Stimulated activated CD8-positive, alpha-beta memory T cell treated with anti-CD3 and anti-CD28 coated beads, Interleukin-7, amount 100 ng/mL, for 1 hour (primary cell): ENCODE measurements at places on chromosomes 1 and 21.

GRCh38 chr1:113247782-113248181, 142.5 kb upstream of the MAGI3 start:
- no peak for DNase-seq

DNA sequence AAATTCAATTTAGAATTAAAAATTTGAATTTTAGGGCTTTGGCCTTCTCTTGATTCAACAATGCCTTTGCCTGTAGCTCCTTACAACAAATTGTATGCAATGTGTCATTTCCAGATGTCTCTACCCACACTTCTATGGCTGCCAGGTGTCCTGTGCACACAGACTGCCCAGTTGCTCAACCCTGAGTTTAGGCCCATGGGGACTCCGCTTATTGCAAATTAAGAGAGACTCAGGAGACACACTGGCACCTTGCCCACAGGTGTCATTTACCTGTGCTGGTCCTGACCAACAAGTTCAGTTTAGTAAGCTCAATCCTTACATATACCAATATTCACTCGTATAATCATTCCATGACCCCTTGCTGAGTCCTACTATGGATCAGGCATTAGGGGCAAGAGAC, 236.1 kb downstream of the OMA1 start:
- no peak for DNase-seq

GRCh38 chr1:236128646-236129178, 13.6 kb upstream of the GPR137B start:
- DNase-seq: no peak

DNA sequence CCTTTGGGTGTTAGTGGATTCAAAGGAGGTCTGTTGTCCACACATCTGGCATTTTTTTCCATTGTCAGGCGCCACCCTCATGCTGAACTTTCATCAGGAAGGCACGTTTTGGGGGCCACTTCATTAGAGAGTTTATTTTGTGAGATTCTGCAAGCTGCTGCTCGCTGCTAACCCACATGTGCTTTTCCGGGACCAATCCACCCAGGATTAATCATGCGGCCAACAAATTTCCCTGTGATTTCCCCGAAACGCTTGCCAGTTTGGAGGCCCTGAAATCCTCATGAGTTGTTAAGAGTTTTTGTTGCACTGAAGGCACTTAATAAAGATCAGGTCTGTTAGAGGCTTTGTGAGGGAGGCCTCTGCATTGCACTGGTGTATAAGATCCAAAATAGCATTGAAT, 2.4 kb downstream of the PDPN start:
- DNase-seq: no peak

DNA sequence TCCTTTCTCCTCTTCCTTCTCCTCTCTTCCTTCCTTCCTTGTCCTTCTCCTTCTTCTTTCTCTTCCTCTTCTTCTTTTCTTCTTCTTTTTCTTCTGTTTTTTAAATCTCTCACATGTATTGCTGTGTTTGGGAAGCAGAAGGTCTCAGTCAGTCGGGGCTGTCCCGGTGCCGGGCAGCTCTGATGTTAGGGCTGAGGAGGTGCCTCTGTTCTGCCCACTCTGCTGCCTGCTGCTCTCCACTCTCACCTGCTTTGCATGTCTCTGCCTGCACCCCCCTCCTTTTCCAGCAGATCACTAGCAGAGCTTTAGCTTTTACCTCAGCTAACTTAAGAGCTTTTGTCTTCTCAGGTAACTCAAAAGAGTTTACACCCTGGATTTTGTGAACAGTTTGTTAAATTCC, 276.6 kb downstream of the CHRM3 start:
- DNase-seq: no peak

DNA sequence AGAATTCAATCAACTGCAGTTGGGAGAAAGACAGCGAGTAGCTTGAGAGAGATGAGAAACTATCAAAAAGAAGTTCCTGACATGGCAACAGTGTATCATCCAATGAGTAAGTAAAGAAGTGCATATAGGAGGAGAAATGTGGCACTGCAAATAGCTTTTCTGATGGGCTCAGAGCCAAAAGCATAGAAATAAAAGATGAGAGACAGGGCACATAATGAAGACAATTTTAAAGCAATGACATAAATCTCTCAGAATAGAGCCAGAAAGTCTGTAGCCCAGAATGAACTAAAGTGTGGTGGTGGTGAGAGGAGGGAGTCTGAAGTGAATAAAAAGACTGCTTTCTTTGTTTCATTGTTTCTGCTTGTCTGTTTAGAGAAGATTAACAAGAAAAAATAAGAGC, 34.3 kb downstream of the TNFSF18 start:
- no peak for DNase-seq

- no peak for DNase-seq
Observed at GRCh38 chr1:6730880-6731279, 29.3 kb upstream of the DNAJC11 start.

GRCh38 chr1:6103111-6103853, 57.6 kb downstream of the KCNAB2 start:
- no peak for DNase-seq

GRCh38 chr1:65009724-65010420, 43.5 kb upstream of the JAK1 start:
- no peak for DNase-seq

DNA sequence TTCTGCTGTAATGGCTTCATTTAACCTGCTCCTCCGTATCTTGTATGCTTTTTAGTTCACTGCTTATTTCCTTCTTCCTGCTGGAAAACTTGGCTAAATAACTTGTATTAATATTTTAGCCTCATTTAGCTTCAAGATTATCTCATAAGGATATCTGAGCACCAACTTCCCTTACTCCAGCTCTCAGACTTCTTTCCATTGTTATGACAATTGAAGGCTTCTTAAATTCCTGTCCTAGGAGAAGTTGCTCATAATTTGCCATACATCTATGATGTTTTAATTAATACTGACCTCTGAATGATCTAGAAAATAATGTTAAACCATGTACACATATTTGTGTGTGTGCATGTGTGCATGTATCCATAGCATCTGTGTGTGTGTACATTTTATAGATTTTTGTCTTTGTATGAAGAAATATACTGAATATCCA, 1524.4 kb upstream of the TPTE start:
- no peak for DNase-seq

DNA sequence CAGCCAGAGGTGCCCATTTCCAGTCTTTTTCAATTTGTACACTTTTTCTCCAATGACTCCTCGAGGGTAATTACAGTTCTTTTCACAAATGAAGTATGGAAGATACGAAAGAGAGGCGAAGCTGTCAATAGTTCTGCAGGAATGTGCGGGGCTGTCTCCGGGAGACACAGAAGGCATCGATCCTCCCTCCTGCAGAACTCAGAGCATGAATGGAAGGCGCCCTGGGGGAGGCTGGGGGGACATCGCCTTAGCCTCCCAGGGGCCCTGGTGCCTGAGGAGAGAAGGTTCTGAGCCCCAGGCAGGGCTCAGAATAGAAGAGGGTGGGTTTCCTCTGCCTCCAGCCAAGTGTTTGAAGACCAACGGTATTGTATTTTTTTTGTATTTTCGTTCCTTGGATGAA, 49.7 kb upstream of the GRIK3 start:
- no peak for DNase-seq

DNA sequence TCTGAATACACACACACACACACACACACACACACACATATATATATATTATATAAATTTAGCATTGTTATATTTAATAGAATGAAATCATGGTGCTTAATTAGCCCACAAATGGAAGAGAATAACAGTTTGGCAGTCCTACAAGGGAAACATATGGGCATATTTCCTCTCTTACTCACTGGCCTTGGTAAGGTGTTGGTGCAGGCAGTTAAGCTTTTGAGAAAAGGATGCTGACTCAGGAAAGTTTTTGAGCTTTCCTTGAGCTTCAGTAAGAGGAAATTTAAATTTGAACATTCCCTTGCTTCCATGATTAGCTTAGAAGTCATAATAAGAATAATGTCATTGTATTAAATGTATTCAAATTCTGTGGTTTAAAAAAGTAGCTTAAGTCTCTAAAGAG, 37.0 kb upstream of the B3GALT5 start:
- no peak for DNase-seq

- no peak for DNase-seq
Observed at GRCh38 chr21:15487196-15487550, 242.6 kb upstream of the USP25 start.

DNA sequence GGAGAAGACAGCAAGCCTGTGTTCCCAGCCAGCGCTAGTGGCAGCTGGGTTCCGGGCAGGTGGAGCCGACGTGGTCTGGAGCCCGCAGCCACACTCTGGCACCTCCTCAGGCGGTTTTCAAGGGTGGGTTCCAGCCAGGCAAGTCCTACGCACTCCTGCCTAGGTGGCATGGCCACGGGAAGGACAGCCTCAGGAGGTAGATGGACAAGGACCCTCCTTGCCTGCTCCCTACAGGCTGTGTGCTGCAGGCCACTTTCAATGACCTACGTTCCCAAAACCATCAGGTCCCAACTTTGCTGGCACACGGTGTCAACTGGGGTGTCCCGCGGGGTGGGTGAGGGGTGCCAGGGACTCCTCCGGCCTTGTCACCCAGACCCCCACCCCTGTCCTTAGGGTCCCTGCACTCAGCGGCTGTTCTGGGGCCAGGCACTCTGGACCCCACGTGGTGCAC, 6.7 kb upstream of the PTGER3 start:
- DNase-seq: no peak

- no peak for DNase-seq
Observed at GRCh38 chr1:48916130-48917069, 139.7 kb upstream of the BEND5 start.

- no peak for DNase-seq
Observed at GRCh38 chr1:61659061-61659460, 65.9 kb downstream of the TM2D1 start.

- no peak for DNase-seq
Observed at GRCh38 chr1:75615613-75616435, 4.9 kb upstream of the SLC44A5 start.

DNA sequence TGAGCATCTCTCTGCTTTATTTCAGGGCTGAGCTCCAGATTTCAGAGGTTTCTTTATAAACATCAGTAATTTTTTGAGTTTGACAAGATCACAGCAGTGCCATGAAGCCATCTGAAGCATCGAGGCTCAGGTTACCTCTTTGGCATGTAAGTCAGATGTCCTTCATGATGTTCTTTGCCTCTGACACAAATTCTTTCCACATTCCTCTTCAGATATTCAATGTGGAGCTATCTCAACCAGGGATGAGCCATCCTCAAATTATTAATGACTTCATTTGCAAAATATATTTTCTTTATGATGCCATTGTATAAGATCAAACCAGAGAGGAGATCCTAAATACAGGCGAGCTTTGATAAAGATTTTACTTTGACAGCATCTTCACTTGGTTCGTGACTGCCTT, 256.7 kb downstream of the COL11A1 start:
- no peak for DNase-seq

GRCh38 chr1:162365284-162366020, 11.2 kb downstream of the SPATA46 start:
- DNase-seq: no peak

- no peak for DNase-seq
Observed at GRCh38 chr1:10108134-10108663, 75.4 kb downstream of the UBE4B start.

GRCh38 chr1:225847610-225848009, 34.6 kb downstream of the TMEM63A start:
- DNase-seq: no peak

GRCh38 chr1:24336075-24336474, 16.9 kb downstream of the GRHL3 start:
- DNase-seq: no peak

GRCh38 chr1:192441492-192441891, 124.7 kb downstream of the RGS21 start:
- DNase-seq: no peak

- no peak for DNase-seq
Observed at GRCh38 chr1:107151295-107151694, 10.5 kb downstream of the NTNG1 start.

DNA sequence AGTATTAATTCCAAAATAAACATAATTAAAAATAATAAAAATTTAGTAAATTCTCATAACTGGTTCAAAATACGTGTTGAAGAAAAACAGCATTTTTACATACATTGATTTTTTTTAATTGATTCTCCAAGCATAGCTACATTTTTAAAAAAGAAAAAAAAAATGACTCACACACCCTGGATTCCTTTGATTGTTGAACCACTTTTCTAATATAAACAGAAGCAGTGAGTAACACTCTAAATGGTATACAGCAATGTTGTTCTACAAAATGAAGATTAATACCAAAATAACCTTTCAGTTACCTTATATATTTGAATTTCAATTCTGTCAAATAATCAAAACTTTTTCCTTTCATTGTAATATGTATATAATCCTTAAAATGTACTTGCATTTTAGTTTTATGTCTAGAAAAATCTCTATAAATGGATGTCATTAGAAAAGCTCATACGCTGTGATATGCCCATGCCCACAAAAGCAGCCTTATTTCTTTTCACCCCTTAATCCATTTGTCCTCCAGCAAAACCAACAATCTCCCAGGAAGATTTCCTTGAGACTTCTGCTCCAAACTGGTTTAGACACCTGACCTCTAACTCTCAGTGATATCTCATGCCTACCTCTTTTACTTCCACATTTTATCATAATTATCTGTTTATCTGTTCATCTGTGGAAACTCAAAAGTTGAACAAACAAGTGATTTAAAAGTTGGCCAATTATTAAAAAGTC, 246.4 kb upstream of the NR5A2 start:
- DNase-seq: no peak

GRCh38 chr1:225424562-225425200, 3.2 kb downstream of the LBR start:
- no peak for DNase-seq

- DNase-seq: no peak
Observed at GRCh38 chr1:17919525-17920439, 164.6 kb downstream of the ACTL8 start.

DNA sequence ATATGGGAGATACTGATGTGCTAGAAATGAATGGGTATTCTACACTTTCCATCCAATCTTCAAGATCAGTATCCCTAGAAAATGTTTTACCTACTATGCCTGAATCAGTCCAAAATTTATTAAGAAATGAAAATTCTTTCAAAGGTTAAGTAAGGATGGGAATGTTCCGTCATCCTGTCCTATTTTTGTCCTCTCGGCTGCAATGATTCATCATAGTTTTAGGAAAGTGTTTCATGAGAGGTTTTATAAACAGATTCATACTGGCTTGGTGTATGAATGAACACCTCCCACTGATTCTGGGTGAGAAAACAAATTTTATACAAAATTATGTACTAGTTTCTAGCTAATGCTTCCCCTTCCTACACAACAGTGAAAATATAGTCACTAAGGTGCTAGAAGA, 504.6 kb upstream of the NR5A2 start:
- DNase-seq: no peak

DNA sequence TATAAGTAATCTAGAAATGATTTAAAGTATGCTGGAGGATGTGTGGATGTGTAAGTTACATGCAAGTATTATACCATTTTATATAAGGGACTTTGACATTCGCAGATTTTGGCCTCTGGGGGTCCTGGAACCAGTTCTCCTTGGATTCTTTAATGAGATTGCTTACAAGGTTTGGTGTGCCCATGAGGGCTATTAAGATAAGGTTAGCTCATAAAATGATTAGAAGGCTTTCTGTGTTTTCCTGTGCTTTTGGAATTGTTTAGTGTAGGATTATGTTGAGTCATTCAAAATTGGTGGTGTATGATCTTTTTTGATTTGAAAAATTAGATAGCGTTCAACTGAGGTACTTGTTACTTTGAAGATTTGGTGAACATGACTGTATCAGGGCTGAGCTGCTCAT, 5.6 kb downstream of the USP25 start:
- no peak for DNase-seq
